ENCODE measurements at places on chromosomes 4 and X.

DNA sequence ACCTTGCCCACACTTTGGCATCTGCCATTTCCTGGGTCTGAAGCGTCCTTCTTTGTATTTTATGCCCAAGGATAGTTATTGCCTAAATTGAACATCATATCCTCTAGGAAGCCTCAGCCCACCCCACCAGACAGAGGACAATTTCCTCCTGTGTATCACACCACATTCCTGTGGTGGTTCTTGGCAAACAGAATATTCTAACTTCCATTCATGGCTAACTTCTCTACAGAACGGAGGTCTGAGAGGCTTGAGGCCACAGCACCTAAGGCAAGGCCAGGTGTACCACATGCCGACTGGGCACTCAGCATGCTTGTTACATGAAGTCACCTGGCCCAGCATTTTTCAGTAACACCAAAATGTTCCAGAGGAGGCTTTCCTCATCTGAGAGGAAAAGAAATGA, 42.4 kb downstream of the CD99L2 start:
- DNase-seq = no peak

- DNase-seq = no peak
Measured at GRCh38 chr4:44806071-44806470, 79.7 kb upstream of the GNPDA2 start.

GRCh38 chr4:67714248-67714583, 13.3 kb upstream of the UBA6 start:
- no peak for DNase-seq

- DNase-seq = no peak
Measured at GRCh38 chrX:13693341-13693961, 4.5 kb downstream of the RAB9A start.

DNA sequence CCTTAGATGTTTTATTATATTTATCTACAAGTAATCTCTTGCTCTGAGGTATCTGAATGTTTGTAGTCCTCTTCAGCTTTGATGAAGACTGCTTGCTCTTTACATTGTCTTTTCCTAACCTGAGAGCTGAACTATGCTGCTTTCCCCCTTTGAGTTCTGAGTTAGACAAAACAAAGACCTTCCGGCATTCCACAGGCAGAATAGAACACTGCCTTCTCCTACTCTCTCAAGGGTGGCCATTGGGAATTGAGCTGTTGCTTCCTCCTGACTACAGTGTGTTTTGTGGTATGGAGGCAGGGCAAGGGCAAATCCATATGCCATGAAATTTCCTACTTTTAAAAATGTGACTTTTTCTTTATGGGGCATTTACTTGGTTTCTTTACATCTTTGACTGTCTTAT, 841.0 kb downstream of the FAM133A start:
- DNase-seq = no peak

DNA sequence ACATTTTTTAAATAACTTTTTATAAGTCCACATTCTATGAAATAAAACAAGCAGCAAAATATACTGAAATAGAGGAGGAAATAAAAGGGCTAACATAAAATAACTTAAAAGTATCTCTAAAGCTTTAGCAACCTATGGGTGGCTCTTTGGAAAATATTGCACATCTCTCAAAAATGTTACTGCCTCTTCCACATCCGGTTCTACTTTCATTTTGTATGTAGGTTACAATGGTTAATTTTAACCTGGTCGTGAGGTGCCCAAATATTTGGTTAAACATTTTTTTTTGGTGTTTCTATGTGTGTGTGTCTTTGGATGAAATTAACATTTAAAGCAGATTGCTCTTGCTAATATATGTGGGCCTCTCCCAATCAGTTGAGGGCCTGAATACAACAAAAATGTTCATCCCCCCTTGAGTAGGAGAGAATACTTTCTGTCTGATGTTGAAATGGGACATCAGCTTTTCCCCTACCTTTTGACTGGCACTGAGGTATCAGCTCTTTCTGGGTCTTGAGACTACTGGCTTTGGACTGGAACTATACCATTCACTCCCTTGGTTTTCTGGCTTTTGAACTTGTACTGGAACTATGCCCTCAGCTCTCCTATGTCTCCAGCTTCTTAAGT, 353.0 kb downstream of the ADAM29 start:
- no peak for DNase-seq

DNA sequence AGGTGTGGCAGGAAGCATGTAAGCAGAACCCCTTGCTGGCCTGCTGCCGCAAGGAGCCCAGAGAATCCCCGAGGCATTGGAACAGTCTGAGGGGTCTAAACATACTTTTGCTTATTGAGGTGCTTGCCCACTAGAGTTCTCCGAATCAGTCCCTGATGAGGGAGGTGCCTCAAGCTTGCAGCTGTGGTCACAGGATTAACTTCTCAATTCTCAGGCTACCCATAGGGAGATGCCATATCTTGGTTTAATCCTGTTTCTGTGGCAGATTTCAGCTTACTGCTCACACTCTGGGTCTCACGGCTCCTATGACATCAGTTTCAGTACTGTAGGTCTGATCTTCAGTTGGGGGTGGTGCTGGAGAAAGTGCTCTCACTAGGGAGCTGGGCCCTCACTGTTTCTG, 39.9 kb downstream of the CCNG2 start:
- DNase-seq = no peak

DNA sequence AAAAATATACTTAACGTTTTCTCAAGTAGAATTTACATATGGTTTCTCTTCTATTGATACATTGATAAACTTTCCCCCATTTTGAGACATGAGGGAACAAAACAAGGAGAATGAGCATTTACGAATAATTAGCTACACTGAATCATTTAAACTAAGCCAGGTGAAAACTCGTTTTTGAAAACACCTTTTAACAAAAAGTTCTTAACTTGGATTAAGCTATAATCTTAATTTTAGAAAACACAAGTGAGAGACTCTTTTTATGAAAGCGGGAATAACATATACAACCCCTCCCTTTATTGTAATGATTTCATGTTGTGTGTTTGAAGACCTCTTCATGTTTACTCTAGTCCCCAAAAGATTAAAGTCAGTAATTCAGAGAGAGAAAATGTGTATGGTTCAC, 20.1 kb downstream of the PDLIM3 start:
- DNase-seq = no peak

DNA sequence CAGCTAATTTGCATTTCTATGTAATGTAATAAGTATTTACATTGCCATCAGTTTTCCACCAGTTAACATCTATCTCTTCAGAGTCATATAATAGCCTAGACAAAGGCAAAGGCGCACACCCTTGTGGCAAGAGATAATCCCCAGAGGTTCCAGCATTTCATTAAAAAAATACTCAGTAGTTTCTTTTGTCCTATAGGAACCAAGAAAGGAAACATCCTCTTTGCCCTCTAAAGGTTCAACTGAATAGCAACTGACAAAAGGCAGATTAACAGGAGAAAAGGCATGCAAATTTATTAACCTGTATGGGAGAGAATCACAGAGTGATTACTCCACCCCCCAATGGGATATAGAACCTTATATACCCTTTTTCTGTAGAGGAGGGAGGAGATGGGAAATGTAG, 48.4 kb downstream of the MAGEB17 start:
- no peak for DNase-seq

DNA sequence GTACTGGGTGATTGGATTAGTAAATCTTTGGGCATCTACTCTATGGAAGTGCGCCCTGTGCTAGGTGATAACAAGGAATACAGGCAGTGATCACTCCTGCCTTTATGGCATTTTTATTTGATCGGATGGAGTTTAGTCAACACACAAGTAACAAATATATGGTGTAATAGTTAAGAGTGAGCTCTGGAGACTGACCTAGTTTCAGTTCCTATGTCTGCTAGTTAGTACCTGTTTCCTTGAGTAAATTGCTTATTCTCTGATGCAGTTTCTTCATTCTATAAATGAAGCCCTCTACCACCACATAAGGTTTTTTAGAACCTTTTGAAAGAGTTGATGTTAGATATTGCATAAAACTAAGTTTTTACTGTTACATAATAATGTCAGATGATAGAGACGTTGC, 134.6 kb downstream of the KDM6A start:
- DNase-seq = no peak

DNA sequence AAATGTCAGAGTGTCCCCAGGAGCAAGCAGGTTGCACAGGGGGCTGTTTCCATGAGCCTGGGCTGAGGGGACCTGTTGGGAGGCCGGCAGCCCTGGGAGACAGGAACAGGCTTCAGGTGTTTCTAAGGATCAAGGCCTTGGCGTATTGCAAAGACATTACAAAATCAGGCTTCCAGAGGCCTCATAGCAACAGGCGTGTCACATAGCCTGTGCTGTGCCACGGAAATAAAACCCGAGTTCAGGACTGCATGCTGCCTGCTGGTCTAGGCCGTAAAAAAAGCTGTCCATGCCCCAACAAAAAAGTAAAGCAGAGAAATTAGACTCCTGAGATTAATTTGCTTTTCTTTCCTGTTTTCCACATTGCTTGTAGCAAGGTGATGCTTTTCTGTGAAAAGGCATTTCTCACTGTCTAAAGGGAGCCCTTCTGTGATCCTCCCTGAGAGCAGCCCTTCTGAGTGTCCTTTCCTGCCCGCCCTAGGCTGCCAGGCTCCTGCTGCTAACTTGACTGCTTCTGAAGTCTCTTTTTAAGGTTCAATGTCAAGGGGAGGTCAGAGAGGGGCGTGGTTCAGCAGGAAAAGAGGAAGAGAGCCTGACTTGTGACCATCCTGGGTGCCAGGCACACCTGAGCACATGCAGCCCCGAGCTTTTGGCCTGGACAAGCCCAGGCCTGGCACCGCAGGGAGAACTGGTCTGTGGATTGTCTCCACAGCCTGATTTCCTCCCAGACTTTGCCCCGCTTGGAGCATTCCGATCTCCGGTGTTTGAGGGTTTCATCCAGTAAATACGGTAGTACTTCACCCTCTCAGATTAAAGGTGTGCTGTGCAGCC, 21.3 kb downstream of the SHROOM2 start:
- no peak for DNase-seq

- DNase-seq = no peak
Measured at GRCh38 chrX:130106071-130106470, 4.2 kb downstream of the ELF4 start.

DNA sequence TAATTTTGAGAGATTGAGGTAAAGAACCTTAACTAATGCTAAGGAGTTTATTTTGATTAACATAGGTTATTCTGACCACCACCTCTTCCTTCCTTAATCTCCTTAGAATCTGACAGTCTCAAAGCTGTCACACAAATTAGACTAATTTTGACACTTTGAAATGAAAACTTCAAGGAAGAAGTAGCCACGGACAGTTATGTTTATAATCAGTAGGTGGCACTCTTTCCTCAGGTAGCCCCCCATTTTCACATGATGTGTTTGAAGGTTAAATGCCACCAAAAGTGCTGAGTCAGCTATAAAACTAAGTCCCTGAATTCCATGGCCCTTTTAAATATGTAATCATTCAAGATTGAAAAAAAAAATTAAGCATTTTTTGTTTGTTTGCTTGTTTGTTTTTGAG, 22.4 kb downstream of the TMEM33 start:
- no peak for DNase-seq

DNA sequence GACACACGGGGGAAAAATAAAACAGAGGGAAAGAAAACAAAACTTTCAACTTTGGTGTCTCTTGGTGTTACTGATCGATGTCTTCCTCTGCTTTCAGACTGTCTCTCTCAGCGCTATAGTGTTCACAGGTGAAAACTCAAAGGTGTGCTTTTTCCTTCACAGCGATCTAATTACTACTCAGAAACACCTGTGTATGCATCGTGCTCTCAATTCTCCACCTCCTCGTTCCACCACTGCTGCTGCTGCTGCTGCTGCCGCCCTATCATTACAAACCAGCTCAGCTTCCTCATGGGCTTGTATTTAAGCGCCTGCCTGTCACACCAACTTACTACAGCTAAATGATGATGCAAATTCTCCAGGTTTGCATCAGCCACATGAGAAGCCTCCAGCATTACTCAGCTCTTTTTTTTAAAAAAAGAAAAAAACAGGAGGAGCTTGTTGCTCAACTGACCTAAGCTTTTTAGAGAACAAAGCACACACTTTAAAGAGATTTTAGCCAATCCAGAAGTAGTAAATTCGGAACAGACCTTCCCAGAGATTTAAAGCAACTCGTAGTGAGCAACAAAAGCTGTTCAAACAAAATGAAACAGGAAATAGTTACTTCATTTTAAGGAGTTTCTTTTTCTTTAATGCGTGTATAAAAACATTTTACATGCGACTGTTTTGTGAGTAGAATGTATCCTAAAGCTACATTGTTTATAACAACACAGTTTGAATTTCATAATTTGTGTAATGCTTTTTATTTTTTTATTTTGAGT, at the start of gene SLC7A11:
Gene SLC7A11, minus strand, starts transcription at position 274 of the 758 bp plus-strand sequence. CDS start 280 bp downstream, outside the sequence.
- peak; percentile 74 for DNase-seq

- DNase-seq = no peak
Measured at GRCh38 chr4:48122756-48123155, 11.3 kb downstream of the TXK start.

- DNase-seq = no peak
Measured at GRCh38 chr4:168847771-168848502, 162.1 kb downstream of the CBR4 start.

- no peak for DNase-seq
Measured at GRCh38 chr4:26145212-26145611, 175.6 kb upstream of the RBPJ start.

DNA sequence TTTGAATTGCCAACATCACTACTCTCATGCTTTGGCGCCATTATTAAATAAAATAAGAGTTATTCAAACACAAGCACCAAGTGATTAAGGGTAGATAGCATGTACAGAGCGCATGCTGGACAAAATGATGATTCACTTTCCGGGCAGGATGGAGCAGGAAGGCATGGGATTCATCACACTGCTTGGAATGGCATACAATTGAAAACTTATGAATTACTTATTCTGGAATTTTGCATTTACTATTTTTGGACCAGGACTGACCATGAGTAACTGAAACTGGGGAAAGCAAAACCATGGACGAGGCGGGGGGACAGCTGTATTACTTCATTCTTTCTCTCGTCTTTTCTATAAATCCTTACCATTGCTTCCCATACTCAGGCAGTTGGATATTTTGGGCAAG, 28.5 kb upstream of the FGF5 start:
- DNase-seq = no peak

DNA sequence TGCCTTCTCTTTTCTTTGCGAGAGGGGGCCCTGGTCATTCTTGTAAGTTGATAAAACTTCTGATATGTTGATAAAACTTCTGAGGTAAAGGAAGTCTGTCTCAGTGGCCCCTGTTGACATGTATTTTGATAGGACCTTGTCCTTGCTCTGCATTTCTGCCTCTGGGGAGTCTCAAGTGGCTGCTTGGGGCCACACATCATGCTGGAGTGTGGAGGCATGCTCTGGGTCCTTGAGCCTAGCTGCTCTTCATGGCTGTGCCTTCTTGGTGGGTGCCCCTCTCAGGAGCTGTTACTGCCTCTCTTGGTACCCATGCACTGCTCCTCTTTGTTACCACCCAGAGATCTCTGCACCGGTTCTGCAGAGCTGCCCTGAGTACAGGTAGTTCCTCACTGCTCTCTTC, 14.2 kb downstream of the NSD2 start:
- no peak for DNase-seq

- DNase-seq = no peak
Measured at GRCh38 chr4:66572949-66573348, 902.7 kb upstream of the EPHA5 start.

GRCh38 chr4:81221303-81222081, 6.5 kb upstream of the PRKG2 start:
- DNase-seq = no peak

- no peak for DNase-seq
Measured at GRCh38 chr4:155706147-155706546, 39.5 kb downstream of the GUCY1A1 start.

GRCh38 chr4:139419388-139419914, 34.5 kb upstream of the RAB33B start:
- no peak for DNase-seq

Measured in NCI-H2227 treated with DMSO at 0.1 percent for 48 hours (cell line).